ENCODE measurements at places on chromosomes 12 and 14.

GRCh38 chr14:103762036-103762435 is 46.4 kb downstream of the ZFYVE21 start:
- DNase-seq, result no peak

DNA sequence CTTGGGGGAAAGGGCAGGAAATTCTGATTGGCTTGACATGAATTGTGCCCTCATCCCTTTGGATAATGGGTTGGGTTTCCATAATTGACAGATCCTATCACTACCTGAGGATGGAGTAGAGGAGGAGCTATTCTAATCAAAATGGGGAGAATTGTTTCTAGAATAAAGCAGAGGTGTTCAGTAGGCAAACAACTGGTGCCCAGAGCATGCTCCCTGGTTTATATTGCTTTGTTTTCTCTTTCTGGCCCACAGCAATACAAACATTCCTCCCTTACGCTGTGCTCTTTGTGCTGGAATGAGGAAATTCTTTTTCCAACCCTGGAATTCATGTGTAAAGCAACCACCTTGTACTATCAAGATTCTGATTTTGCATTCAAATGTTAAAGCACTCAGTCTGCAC is 147.4 kb downstream of the RASSF9 start:
- DNase-seq, result no peak

DNA sequence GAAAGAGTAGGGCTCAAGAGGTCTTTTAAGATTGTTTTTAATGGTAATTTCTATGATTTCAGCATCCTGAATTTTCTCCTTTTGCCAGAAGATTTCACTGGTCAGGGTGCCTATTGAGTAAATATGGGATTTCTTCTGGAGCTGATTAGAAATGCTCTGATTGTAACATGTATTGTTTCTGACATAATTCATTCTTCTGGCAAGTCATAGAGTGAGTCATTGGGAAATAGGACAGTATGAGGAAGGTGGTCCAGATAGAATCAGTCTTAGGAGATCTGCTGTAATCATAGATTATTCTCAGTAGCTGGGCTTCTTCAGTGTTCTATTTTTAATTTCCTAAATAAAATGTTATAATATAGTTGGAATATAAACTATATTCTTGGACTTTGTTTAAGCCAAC is 182.0 kb upstream of the NAV3 start:
- DNase-seq, result no peak

GRCh38 chr14:66944872-66945271 is 244.4 kb upstream of the GARIN2 start:
- DNase-seq, result no peak

DNA sequence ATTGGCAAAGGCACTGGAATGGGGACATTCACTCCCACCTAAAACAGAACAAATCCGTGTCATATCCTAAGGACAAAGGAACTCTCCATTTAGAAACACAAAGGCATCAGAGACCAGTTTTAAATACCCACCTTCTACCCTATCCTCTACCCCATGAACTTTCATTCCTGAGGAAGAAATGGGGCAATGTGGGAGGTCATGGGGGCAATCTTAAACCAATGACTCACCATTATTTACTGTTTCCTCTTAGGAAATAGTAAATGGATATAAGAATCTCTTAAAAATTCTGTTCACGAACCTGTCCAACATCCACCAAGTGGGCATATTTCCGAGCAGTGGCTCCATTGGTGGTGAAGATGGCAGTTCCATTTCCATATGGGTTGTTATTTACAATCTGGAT is 19.4 kb downstream of the ALDH6A1 start:
- no peak for DNase-seq

- DNase-seq, result no peak
Observed at GRCh38 chr12:93115198-93115601, 186.1 kb upstream of the EEA1 start.

DNA sequence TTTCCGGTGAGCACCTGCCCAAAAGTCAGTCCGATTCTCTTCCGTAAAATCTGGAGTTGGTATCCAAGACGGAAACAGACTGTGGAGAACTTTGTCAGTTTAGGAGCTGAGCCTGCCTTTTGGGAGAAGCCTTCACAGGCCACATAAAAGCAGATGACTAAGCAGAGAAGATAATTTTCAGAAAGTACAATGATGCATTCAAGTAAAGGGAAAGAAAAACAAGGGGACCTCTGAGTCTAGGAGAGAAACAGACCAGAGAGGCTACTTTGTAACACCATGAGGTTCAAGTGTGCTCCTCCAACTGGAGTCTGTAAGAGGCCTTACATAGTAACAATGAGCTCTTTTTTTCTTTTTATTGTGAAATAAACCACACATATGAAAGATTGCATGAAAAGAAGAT is 21.1 kb downstream of the TMED8 start:
- DNase-seq, result no peak

GRCh38 chr12:128818065-128819022 is 5.4 kb downstream of the SLC15A4 start:
- DNase-seq, result no peak

DNA sequence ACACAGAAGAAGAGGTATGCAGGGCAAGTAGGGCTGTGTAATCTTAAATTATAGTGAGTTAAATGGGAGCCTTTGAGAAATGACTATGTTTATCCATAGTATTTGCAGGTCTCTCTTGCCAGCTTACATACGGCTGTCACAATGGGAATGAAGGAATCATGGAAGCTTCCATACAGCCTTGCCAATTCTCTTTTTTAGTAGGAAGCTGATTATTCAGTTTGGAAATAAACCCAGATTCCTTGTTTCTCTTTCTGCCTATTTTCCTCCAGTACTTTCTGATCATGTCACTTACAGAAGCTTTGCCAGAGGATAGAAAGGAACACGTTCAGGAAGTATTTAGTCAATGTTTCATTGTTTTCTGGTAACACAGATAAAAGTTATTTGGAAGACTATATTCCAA is 217.4 kb upstream of the DIO2 start:
- DNase-seq, result no peak

DNA sequence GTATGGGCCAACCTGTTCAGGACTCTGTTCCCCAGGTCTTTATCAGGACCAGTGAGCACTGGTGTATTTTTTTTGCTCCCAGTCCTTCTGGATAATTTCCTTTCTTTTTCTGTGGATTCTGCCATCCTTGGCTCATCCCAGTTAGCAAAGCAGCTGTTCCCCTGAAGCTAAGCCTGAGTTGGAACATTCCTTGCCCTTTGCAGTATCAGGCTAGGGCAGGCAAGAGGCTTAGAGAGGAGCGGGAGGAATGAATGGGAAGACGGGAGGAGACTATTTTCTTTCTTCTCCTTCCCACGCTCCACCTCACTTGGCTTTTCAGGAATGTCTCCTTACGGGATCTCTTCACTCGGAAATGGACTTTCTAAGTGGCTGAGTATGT is 29.2 kb downstream of the ERG28 start:
- no peak for DNase-seq

DNA sequence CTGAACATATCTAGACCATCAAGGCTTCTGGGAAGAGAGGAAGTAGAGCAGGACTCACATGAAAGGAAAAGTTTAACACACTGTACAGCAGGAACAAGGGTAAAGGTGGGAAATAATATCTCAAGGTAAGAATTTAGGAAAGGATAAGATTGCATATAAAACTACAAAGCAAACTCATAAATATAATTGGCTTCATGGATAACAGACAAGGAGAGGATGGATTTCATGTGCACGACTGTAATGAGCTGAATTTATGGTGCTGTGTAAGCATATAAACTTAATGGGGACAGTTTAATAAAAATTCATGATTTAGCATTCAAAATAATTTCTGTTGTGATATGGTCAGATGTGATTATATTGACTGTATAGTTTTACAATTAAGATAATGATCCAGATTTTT is 298.0 kb downstream of the GXYLT1 start:
- DNase-seq, result no peak

- DNase-seq, result no peak
Observed at GRCh38 chr12:57548013-57548315, 972 bp upstream of the DCTN2 start.

GRCh38 chr14:99616832-99617800 is 13.1 kb upstream of the CCDC85C start:
- no peak for DNase-seq

DNA sequence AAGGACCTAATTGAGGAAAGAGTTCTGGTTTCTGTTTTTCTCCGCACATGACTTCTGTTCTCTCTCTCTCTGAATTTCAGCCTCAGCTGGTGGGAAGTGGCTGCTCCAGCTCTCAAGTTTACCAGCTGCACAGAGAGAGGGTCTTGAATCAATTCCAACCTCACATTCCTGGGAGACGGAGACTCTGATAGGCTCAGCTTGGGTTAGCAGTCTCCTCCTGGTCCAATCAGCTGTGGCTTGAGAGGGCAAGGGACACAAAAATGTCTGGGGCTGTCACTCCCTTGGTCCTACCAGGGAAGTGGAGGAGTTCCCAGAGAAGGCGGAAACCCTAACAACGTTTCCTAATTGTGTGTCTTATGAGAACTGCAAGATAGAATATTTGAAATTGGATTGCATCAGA is 7.0 kb downstream of the CCDC63 start:
- DNase-seq, result no peak

DNA sequence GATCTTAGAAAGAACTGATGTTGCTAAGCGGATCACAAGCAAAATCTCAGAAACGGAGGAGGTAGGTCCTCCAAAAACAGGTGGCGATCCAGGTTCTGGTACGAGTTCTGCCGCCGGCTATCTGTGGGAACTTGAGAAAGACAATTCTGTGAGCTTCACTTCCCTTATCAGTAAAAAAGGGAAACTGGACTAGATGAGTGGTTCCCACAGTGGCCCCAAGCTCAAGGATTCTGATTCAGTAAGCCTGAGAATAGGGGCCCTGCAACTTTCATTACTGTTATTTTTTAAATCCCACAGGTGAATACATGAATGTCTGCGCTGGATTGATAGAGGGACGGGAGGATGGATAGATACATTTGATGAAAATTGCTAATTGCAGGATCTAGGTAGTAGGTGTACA is 160.2 kb downstream of the PPM1H start:
- DNase-seq, result no peak

GRCh38 chr12:43969882-43970281 is 134.0 kb downstream of the TMEM117 start:
- no peak for DNase-seq

All from stimulated activated CD4-positive, alpha-beta T cell treated with anti-CD3 and anti-CD28 coated beads, Interleukin-4, amount 100 ng/mL, for 48 hours (primary cell).